K562 (cell line): ENCODE measurements at places on chromosomes 3 and 15. TPM values are rescaled to one million over a fixed set of nuclear protein-coding genes. Genes with fewer than 3 reads are reported as not detected.

ALG1L2 gene
- 0.53 TPM in 1 of 2 replicates, not detected in the other for total RNA-seq

CCNB2 gene
- total RNA-seq: 90.4 and 97.2 TPM in 2 replicates

CHRD gene
- 0.63 and 1.3 TPM in 2 replicates for total RNA-seq

- no peaks in the 10 kb centered on the region for H3K27me3 ChIP-seq
- 0 out of 2 replicates have a peak, but pooled peaks cover under 1% of the 10 kb centered on the region for H3K4me1 ChIP-seq
- no peak overlapping the region for H3K4me3 ChIP-seq
- no peak for DNase-seq
- H3K27ac ChIP-seq: no peak overlapping the region
Observed at GRCh38 chr3:33062866-33063265, 34.1 kb downstream of the GLB1 start.

GRCh38 chr3:34200576-34200975 is 402.1 kb downstream of the PDCD6IP start:
- DNase-seq: no peak
- no peaks in the 10 kb centered on the region for H3K27me3 ChIP-seq
- no peaks in the 10 kb centered on the region for H3K4me1 ChIP-seq
- H3K4me3 ChIP-seq: no peak overlapping the region
- H3K27ac ChIP-seq: no peak overlapping the region

- H3K4me1 ChIP-seq: no peaks in the 10 kb centered on the region
- DNase-seq: no peak
- H3K27me3 ChIP-seq: no peaks in the 10 kb centered on the region
- H3K4me3 ChIP-seq: no peak overlapping the region
Observed at GRCh38 chr3:46824211-46824970, 38.9 kb downstream of the MYL3 start.

DNA sequence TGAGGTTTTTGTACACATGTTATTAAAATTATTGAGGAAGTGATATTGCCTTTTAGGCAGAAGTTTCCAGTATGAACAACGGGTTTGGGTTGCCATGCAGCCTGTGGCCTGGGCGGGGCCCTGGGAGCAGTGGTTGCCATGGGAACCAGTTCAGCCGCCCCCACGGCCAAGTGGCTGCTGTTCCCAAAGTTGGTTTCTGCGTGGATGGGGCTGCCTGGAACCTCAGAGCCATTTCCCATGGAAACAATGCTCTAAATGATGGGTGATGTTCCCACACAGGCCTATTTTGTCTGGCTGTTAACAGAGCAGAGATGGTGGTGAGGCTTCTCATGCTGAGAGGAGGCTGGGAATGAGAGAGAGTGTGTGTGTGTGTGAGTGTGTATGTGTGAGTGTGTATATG is 19.5 kb downstream of the MRAS start:
- peaks cover 34% of the 10 kb centered on the region for H3K27me3 ChIP-seq
- H3K36me3 ChIP-seq: no peaks in the 10 kb centered on the region
- H3K4me3 ChIP-seq: no peak overlapping the region

DNA sequence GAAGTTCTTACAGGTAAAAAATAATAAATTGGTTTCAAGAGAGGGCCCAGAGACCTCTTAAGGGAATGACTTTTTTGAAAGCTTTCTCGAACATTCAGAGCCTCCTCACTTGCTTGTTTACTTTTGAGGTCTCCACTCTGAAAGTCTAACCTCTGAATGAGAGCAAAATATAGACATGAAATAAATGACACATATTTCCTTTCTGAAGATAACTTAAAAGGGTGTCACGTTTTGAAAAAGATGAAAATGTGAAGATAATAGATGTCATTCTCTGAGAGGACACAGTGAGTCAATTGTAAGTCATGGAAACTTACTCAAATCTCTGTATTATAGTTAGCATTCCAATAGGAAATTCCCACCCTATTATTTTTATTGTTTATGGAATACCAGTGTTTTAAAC is 44.6 kb downstream of the HACD2 start:
- H3K27me3 ChIP-seq: no peaks in the 10 kb centered on the region
- no peaks in the 10 kb centered on the region for H3K36me3 ChIP-seq
- no peak for DNase-seq
- no peaks in the 10 kb centered on the region for H3K4me1 ChIP-seq

GRCh38 chr3:191523148-191523547 is 62.2 kb downstream of the PYDC2 start:
- H3K36me3 ChIP-seq: 0 out of 3 replicates have a peak, but pooled peaks cover 2% of the 10 kb centered on the region
- no peak overlapping the region for H3K27ac ChIP-seq
- no peaks in the 10 kb centered on the region for H3K4me1 ChIP-seq
- H3K27me3 ChIP-seq: no peaks in the 10 kb centered on the region
- no peak for DNase-seq

GRCh38 chr3:30659270-30660130 is 53.1 kb downstream of the TGFBR2 start:
- H3K4me3 ChIP-seq: no peak overlapping the region
- no peak for DNase-seq
- no peaks in the 10 kb centered on the region for H3K4me1 ChIP-seq

DNA sequence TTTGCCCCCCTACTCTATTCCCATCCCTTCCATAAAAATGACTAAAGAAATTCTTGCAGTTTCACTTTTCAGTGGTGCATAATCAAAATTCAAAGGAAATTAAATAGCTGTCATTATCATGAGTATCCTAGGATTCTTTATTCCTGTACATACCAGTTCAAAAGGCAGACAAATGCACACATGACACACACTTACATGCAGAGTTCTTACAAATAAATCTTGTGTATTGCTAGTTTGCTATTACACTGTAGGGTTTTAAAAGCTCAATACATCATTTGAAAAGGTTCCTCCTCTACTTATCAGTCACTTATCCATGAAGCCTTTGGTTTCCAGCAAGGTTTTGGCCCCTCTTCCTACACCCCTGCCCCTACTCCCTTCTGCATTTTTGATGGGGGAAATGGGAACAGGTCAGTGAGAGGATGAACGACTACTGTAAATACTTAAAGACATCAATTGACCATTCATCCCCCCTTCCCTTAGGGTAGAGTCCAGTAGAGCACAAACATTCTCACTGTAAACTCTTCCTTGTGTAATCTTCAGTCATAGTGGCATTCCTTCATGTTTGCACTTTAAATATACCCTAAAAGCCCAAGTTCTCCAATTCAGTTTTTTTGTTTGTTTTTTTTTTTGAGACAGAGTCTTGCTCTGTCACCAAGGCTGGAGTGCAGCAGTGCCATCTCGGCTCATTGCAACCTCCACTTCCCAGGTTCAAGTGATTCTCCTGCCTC is 92.6 kb downstream of the SUCLG2 start:
- H3K27me3 ChIP-seq: no peaks in the 10 kb centered on the region
- no peak for DNase-seq
- no peak overlapping the region for H3K27ac ChIP-seq
- H3K4me3 ChIP-seq: no peak overlapping the region
- no peaks in the 10 kb centered on the region for H3K36me3 ChIP-seq

GRCh38 chr15:86572368-86572841 is 492.7 kb downstream of the AGBL1 start:
- H3K4me1 ChIP-seq: no peaks in the 10 kb centered on the region
- no peak for DNase-seq
- H3K27ac ChIP-seq: no peak overlapping the region
- H3K27me3 ChIP-seq: no peaks in the 10 kb centered on the region
- no peaks in the 10 kb centered on the region for H3K36me3 ChIP-seq
- no peak overlapping the region for H3K4me3 ChIP-seq
